ENCODE measurements at places on chromosomes 5 and 9.

DNA sequence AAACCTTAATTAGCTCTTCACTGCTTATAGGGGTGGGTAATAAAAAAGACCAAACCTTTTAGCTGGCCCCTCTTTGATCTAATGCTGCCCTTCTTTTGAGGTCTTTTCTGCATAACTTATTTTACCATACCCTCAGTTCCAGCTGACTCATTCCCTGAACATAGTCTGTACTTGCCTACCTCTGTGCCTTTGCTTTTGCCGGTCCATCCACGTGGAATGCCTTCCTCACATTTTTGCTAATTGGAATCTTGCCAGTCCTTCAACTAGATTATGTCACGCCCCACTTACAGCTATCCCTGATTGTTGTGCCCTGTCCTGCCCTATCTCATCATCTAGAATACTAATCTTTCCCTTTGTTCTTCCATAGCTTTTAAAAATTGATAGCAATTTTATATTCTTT, 44.2 kb downstream of the FAF2 start:
- H3K27me3 ChIP-seq: no peaks in the 10 kb centered on the region
- H3K27ac ChIP-seq: peak overlapping the region; percentile 69
- no peak for DNase-seq
- no peak overlapping the region for H3K4me3 ChIP-seq
- peaks cover 19% of the 10 kb centered on the region for H3K36me3 ChIP-seq
- H3K4me1 ChIP-seq: no peaks in the 10 kb centered on the region

DNA sequence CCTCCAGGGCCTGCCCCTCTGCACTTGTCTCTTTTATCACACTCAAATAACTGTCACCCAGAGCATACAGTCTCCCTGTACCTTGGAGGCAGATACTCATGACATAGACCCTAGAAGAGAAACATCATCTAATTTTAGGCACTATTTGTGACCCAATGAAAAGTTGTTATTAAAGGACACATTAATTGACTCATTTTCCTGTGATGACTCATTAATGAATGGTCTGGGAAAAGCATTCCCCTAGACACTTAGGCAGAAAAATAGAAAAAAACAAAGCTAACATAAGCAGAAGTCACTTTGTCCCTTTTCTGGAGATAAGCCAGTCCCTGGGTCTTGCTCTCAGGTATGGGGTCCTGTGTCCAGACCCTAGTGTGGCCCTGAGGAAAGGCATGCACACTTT, 15.0 kb downstream of the TRPC7 start:
- H3K27me3 ChIP-seq: peaks cover 47% of the 10 kb centered on the region
- no peak for DNase-seq
- no peak overlapping the region for H3K4me3 ChIP-seq
- no peak overlapping the region for H3K27ac ChIP-seq

DNA sequence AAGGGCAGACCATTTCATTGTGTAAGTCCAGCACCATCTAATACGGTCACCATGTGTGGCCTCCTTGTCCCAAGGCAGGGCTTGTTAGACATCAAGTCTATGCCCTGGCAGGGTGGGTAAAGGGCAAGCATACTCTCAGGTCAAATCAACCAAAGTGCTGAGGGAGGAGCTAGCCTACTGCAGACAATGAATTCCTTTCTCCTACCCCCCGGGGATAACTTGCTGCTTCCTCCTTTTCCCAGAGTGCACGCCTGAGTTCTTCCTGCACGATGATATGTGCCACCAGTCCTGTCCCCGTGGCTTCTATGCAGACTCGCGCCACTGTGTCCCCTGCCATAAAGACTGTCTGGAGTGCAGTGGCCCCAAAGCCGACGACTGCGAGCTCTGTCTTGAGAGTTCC, 71.4 kb downstream of the RFK start:
- no peaks in the 10 kb centered on the region for H3K36me3 ChIP-seq
- H3K4me3 ChIP-seq: no peak overlapping the region
- peaks cover 5% of the 10 kb centered on the region for H3K27me3 ChIP-seq
- no peak overlapping the region for H3K27ac ChIP-seq
- DNase-seq: peak; percentile 6

- no peaks in the 10 kb centered on the region for H3K27me3 ChIP-seq
- no peak overlapping the region for H3K27ac ChIP-seq
- H3K36me3 ChIP-seq: no peaks in the 10 kb centered on the region
- H3K4me3 ChIP-seq: no peak overlapping the region
- DNase-seq: no peak
These were observed 632.9 kb upstream of the TLE4 start for GRCh38 chr9:78938821-78939220.

DNA sequence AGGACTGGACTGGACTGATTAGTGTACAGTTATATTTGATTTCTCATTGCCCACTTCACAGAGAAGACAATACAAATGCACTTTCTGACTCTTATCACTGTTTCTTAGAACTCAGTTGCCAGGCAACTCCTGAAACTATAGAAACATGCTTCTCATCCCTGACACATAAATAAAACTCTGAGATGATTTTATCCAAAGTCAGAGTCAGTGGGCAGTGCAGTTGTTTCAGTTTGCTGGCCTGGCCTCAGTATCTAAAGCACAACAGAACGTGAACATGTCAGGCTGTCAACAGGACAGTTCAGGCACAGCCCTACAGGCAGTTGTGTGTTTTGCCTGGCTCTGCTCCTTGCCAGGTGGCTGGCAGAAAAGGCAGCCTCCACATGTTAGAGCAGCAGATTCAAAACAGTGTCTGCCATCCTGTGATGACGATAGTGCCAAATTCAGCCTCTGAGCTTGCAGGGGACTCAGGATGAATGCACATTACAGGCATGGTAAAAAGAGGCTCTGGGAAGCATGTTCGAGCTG, 65.1 kb upstream of the CCDC152 start:
- H3K4me3 ChIP-seq: no peak overlapping the region
- DNase-seq: no peak

DNA sequence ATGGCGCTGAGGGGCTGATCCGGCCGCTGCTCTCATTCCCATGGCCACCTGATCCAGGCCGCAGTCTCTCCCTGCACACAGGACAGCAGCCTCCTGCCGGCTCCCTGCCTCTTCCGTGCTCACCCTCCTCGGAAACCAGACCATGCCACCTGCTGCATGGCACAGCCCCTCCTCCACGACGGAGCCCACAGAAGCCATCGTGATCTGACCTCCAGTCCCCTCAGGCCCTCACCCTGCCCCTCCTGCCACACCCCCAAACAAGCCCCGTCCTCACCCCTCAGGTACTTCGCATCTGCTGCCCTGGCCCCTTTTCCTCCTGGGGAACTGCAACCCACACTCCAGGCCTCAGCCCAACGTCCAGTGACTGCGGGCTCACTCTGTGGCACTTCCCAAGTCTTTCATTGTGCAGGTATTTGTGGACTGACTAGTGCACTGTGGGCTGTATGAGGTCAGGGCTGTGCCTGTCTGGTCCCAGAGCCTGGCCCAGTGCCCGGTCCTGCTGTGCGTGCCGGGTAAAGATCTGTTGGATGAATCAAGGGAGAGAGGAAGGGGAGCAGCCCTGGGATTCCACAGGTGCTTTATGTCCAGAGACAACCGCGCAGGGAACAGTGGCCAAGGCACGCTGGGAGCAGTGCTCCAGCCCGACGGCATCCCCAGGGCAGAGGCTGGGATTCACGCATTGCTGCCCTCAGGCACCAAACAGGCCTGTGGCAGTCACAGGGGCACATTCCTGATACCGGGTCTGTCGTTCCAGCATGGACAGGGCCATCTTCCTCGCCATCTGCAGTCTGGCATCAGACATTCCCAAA, 86.1 kb downstream of the ADAMTS2 start:
- peaks cover 17% of the 10 kb centered on the region for H3K4me1 ChIP-seq
- H3K27me3 ChIP-seq: no peaks in the 10 kb centered on the region
- no peaks in the 10 kb centered on the region for H3K36me3 ChIP-seq
- DNase-seq: no peak
- peak overlapping the region; percentile 67 for H3K27ac ChIP-seq

DNA sequence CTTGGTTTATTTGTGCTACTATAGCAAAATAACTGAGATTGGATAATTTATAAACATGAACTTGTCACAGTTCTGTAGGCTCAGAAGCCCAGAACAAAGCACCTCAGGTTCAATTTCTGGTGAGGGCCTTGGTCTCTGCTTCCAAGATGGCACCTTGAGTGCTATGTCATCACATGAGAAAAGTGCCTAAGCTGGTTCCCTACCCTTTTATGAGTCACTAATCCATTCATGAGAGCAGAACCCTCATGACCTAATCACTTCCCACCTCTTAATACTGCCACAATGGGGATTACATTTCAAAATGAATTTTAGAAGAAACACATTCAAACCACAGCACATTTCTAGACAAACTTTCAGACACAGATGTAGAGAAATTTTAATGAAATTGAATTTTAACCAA, 98.2 kb upstream of the PRSS3 start:
- H3K4me1 ChIP-seq: peaks cover 8% of the 10 kb centered on the region
- no peak overlapping the region for H3K4me3 ChIP-seq
- H3K27me3 ChIP-seq: no peaks in the 10 kb centered on the region
- peaks cover 11% of the 10 kb centered on the region for H3K36me3 ChIP-seq
- DNase-seq: no peak

DNA sequence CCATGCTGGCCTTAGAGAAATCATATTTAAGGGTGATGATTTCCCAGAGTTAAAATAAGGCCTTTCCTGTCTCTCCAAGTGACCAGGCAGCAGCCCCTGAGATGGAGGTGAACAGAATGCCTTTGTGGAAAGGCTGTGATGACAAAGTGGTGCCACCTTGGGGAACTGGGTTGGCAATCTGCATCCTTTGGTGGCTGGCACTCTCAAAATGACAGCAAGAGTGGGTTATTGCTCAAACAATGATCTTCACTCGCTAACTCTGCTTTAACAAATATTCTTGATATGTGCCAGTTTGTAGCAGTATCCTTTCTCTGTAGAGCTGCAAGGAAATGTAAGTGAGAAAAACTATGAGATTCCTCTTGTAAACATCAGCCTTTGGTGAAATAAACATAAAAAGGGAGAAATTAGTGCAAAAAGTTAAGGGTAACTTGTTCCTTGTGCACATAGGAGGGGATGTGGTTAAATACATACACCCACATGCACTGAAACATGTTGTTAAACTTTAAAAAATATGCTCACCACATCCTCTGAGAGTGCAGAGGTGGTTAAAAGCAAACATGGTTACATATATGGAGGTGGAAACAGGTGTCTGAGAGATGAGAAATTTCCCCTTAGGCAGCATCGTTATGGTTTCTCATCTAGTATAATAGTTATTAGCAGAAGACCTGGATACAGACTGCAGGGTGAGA, 373.4 kb upstream of the CTNND2 start:
- H3K4me1 ChIP-seq: no peaks in the 10 kb centered on the region
- H3K4me3 ChIP-seq: no peak overlapping the region
- H3K27ac ChIP-seq: no peak overlapping the region
- no peak for DNase-seq
- no peaks in the 10 kb centered on the region for H3K27me3 ChIP-seq

DNA sequence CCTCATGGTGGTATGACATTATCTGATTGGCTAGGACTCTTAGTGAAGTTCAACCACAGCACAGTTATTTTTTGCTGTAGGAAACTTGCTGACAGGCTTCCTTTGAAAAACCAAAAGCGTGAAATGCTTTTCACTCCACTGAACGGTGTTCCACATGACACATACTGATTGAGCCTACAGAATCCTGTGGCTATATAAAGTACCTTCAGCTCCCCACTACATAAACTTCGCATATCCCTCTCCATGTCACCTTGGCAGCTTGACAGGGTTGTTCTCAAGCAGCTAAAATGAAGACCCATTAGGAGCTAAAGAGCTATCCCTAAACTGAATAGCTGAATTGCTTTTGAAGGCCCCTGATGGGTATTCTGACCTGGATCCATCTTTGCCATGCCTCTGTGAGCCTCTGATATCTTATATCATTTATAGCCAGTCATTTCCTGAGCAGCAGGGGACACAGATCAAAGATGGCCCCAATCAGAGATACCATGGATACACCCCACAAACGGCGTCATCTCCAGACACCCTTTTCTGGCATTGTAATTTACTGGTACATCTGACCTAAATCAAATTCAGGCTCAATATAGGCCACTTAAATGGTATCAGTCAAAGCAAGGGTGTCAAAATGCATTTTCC, 91.5 kb downstream of the APBA1 start:
- H3K27me3 ChIP-seq: no peaks in the 10 kb centered on the region
- DNase-seq: no peak
- H3K36me3 ChIP-seq: no peaks in the 10 kb centered on the region
- H3K4me3 ChIP-seq: no peak overlapping the region
- no peak overlapping the region for H3K27ac ChIP-seq
- H3K4me1 ChIP-seq: peaks cover 8% of the 10 kb centered on the region

- no peaks in the 10 kb centered on the region for H3K27me3 ChIP-seq
- DNase-seq: no peak
- no peak overlapping the region for H3K27ac ChIP-seq
- no peak overlapping the region for H3K4me3 ChIP-seq
- peaks cover 44% of the 10 kb centered on the region for H3K4me1 ChIP-seq
These were observed 141.7 kb downstream of the MYO10 start for GRCh38 chr5:16794269-16794913.

- H3K27ac ChIP-seq: no peak overlapping the region
- H3K27me3 ChIP-seq: peaks cover 99% of the 10 kb centered on the region
- H3K36me3 ChIP-seq: peaks cover 6% of the 10 kb centered on the region
- peaks cover 22% of the 10 kb centered on the region for H3K4me1 ChIP-seq
- no peak for DNase-seq
These were observed 19.9 kb downstream of the CDKN2A start for GRCh38 chr9:21974343-21974721.

DNA sequence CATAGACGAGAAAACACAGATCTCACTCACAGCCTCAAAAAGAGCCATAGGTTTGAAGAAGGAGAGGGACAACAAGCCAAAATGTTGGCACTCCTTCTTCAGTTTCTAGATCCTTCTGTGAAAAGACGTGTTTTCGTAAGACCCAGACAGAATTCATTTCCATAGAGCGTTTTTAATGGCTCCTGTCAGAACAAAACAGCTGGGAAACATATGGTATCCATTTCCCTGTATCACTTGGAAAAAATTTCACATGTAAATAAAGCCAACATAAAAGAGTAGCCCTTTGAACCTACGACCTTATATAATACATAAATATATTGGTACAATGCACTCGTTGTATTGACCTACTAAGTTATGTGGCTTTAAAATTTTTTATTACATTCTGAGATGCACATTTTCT, 108.1 kb downstream of the SNCAIP start:
- H3K27ac ChIP-seq: no peak overlapping the region
- no peak for DNase-seq
- no peaks in the 10 kb centered on the region for H3K36me3 ChIP-seq
- H3K4me1 ChIP-seq: peaks cover 19% of the 10 kb centered on the region

DNA sequence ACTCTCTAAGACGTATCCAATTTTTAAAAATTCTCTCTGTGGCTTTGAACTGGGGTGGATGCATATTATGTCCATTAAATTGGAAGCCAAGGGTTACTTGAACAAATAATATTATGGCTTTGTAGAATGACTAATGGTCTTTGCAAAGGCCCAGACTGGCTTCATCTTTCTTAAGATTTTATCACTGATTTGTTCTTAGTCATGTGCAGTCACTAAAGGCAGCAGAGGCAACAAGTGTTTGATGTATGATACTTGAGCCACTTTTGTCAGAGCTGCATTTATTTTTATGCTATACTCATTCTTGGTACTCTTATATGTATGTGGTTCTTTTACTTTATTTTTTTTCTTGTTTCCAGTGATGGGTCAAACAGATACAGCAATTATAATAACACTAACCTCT, 152.2 kb downstream of the NR2F1-AS1 start:
- H3K4me3 ChIP-seq: no peak overlapping the region
- H3K36me3 ChIP-seq: peaks cover 2% of the 10 kb centered on the region
- peak overlapping the region; percentile 69 for H3K27ac ChIP-seq
